ENCODE measurements at places on chromosomes 13 and 19.

DNA sequence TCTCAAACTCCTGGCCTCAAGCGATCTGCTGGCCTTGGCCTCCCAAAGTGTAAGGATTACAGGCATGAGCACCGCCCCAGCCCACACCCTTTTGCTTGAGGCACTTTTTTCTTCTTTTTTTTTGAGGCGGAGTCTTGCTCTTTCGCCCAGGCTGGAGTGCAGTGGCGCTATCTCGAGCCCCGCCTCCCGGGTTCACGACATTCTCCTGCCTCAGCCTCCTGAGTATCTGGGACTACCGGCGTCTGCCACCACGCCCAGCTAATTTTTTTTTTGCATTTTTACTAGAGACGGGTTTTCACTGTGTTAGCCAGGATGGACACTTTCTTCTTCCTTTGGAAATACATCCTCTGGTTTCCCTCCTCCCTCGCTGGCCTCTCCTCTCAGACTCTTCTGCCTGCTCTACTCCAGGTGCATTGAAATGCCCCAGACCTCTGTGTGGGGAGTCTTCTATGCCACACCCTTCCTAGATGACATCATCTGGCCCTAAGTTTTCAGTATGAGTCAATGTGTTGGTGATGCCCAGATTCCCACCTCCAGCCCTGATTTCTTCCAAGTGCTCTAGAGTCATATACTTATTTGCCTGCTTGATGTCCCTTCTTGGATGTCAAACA, 20.7 kb upstream of the TPT1 start:
- DNase-seq, result peak; percentile 22

DNA sequence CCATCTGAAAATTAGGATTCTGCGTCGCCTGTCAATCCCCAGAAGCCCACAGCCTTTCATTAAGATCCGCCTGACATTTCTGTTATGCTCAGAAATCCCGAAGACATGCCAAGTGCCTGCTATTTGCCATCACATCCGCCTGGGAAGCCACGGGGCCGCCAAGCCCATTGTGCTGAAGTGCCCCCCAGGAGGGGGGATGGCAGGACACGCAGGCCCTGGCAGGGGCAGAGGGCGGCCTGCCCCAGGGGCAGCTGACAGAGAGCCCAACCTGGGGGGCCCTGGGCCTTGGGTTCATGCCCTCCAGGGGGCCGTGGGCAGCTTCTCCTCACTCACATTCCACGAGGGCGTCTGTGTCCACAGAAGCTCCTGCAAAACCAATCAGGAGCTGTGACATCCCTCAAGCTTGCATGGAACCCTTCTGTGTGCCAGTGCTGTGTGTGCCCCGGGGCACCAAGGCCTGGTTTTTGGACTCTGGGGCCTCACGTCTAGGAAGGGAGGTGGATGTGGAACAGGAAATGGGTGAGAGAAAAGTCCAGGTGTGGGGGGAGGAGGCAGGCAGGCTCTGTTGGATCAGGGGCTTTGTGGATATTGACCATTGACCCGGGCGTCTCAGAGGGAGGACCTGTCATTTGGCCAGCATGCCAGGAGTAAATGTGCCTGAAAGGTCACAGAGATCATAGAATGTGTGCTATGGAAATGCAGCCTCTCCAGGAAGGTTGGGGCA, 122.9 kb downstream of the URI1 start:
- no peak for DNase-seq

- peak; percentile 87 for DNase-seq
These were observed 46.0 kb downstream of the C13orf46 start for GRCh38 chr13:113927661-113928581.

DNA sequence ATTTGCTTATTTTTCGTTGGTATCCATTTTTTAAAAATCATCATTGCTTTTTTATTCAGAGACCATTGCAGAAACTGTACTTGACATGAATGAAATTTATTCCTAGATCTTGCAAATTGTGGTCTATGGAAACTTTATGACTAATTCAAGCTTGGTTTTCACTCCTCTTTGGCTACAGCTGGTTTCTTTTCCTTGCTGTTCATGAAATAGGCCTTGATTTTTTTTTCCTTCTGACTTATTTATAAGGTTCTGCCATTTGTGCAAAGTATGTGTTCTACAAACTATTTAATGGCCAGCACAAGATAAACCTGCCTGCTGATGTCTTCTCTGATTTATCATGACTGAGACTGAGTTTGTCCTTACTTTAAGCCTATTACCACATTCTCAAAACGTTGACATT, 764.0 kb upstream of the SLITRK5 start:
- no peak for DNase-seq

- no peak for DNase-seq
These were observed 728.9 kb downstream of the EFNB2 start for GRCh38 chr13:105806628-105806920.

GRCh38 chr19:2260341-2260805, 4.2 kb upstream of the JSRP1 start:
- DNase-seq, result no peak

Data from sciatic nerve (tissue), 2 donors.